ENCODE measurements at places on chromosomes 6 and 20.

DNA sequence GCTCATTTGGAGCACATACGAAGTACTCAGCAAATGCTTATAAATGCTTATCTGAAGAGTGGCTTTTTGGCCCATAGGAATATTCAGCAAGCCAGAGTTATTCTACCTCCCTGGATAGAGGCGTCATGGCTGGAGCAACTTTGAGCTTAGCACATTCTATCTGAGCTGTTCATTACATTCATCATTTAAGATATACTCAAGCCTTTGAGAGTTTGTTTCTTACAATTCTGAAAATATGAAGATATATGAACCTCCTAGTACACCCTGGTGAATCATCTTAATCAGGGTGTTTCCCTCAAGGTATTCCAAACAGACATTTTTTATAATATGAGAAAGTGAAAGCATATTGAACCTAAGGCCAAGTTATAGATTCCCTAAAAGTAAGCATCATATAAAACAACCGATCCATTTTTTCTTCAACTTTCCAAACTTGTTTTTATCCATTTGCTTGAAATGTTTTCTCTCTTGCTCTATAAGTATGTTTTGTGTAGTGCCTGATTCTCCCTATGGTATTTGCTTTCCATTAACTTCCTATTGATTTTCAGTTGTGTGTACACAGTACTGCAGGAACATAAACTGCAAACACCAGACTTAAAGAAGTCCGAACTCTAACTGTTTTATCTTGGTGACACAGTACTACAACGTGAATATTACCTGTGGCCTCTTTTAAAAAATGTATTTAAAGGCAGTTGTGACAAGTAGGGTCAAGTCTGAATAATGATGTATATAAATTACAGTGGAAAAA lies 139.7 kb upstream of the PTPRK start:
- DNase-seq: no peak

- no peak for DNase-seq
Observed at GRCh38 chr6:149212206-149212605, 105.3 kb upstream of the TAB2 start.

- DNase-seq: no peak
Observed at GRCh38 chr6:33935439-33936080, 131.8 kb upstream of the MLN start.

- no peak for DNase-seq
Observed at GRCh38 chr6:125097186-125097585, 56.4 kb upstream of the TPD52L1 start.

- DNase-seq: no peak
Observed at GRCh38 chr20:37986873-37987601, 46.2 kb downstream of the TTI1 start.

GRCh38 chr20:60327971-60328660 lies 369.9 kb downstream of the CDH26 start:
- DNase-seq: no peak

DNA sequence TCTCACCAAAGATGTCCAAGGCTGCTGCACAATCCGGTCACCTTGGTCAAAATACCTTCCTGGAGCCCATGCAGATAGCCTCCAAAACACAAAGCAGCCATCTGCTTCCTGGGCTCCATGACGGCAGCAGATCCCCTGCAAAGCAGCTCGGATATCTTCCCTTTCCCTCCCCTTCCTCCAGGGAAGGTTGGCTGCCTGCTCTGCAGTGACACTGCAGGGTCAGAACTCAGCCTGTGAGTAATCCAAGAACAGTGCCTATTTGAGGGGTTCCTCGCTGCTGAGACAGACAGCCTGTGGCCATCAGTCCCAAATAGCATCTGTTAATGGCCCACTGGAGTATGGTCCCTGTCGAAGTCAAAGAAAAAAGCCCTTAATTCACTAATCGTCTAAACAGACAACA lies 270.8 kb downstream of the PREX1 start:
- no peak for DNase-seq

All from activated T-helper 9 cell treated with anti-CD3 and anti-CD28 coated beads, Interleukin-2, amount 50 U/mL, for 16 hours (primary cell).